NCI-H2081 (cell line): ENCODE measurements at places on chromosomes 6 and 20.

- no peak for DNase-seq
Observed at GRCh38 chr6:107064579-107065065, 36.6 kb downstream of the MTRES1 start.

- DNase-seq, result no peak
Observed at GRCh38 chr20:1897541-1897940, 2.3 kb downstream of the SIRPA start.

GRCh38 chr6:119713903-119714302 lies 364.3 kb upstream of the MAN1A1 start:
- DNase-seq, result no peak

DNA sequence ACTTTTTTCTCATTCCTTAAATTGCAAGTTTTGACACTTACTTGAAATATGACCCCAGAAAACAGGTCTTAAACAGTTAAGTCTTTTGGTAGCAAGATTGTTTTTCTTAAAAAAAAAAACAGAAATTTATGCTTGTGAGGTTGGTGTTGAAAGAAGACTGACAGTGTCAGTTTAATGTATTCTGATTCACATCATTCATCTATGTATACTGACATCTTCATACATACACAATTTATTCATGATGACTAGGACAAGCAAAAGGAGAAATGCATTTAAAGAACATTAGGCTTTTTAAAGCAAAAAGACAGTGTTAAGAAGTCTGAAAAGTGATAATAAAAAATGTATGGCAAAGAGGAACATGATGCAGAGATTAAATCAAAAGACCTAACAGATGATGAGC lies 27.0 kb downstream of the MCHR2 start:
- DNase-seq, result no peak

DNA sequence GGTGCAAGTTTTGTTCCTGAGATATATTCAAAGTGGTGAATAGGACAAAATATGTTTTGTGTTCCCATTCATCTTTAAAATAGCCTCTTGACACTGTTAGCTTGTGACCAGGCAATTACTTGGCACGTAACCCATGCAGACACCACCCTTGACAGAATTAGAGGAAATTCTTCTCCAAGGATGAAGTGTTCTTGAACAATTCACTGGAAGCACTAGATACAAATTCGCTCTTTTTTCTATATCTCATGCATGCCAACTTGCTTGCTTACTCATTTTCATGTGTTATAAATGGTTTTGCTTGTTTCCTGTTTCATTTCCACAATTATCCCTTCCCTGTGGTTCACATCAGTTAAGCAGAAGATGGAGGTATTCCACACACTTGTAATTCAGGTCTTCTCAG lies 105.2 kb upstream of the MAN1A1 start:
- DNase-seq, result no peak

- no peak for DNase-seq
Observed at GRCh38 chr6:146265056-146265455, 236.2 kb downstream of the GRM1 start.

- no peak for DNase-seq
Observed at GRCh38 chr6:167493976-167494697, 169.3 kb downstream of the TTLL2 start.
